ENCODE measurements at places on chromosomes 2 and 18.

- peak; percentile 23 for DNase-seq
Observed at GRCh38 chr2:224221455-224221913, 180.4 kb downstream of the FAM124B start.

DNA sequence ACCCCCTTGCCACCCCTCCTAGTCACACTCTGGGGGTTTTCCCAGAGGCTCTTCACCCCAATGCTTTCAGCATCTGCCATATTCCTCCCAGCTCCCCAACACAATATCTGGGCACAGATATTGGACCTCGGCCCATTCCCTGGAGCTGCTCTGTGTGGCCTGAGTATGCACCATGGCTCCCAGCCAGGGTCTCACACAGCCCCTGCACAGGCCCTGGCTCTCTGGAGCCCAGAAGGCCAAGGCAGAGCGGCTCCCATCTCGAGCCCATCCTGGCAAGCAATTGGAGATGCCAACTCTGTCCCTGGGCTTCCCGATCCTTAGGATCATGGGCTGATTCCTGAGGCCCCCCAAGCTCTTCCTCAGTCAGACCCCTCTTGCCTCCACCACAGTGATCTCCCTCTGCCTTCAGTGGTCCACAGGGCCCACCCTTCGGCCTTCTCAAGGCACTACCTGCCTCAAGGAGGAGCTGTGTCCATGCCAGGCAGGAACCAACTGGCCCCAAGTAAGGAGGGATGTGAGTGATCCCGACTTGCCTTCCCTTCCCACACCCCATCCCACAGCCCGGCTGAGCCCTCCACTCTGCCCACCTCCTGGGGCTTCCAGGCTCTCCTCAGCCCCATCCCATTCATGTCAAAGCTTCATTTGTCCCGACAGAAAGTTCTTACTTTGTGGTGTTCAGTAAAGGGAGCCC lies 62.7 kb downstream of the ADD2 start:
- no peak for DNase-seq

DNA sequence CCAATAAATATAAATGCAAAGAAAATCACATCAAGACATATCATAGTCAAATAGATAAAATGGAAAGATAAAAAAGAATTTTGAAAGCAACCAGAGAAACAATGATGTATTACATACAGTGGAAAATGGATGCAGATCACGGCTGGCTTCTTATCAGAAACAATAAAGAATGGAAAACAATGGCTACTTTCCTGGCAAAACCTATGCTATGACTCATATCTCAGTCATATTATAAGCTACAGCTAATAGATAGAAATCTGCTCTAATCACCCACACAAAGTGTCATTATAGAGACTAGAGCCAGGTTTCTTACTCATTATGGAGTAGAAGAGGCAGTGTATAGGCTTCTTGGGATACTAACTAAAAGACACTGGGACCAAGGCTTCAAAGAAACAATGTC lies 93.5 kb upstream of the TACR1 start:
- no peak for DNase-seq

GRCh38 chr2:60499651-60500265 lies 53.7 kb downstream of the BCL11A start:
- no peak for DNase-seq
